Stimulated activated CD4-positive, alpha-beta T cell treated with anti-CD3 and anti-CD28 coated beads, Interleukin-15, amount 100 ng/mL, for 24 hours (primary cell): ENCODE measurements at places on chromosomes 2 and 18.

GRCh38 chr18:56358608-56359280 lies 279.6 kb downstream of the TXNL1 start:
- no peak for DNase-seq

- DNase-seq: peak; percentile 5
Observed at GRCh38 chr2:32564417-32565035, 63.3 kb upstream of the TTC27 start.

- peak; percentile 5 for DNase-seq
Observed at GRCh38 chr18:10230072-10230471, 224.4 kb upstream of the APCDD1 start.

DNA sequence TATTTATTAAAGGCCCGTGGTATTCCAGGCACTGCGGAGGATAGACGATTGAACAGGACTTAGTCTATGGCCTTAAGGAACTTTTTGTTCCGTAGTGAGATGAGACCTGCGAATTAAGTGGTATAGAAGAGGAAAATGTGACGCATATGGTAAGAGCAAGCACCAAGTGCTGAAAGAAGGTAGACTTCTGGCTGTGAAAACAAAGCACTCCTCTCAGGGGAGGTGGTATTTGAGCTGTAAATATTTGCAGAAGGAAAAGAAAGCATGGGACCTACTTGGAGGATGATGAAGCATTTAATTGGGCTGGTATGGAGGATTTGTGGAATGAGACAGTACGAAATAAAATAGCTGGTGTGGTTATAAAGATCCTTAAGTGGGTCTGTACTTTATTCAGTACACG lies 62.5 kb downstream of the GPR39 start:
- no peak for DNase-seq

DNA sequence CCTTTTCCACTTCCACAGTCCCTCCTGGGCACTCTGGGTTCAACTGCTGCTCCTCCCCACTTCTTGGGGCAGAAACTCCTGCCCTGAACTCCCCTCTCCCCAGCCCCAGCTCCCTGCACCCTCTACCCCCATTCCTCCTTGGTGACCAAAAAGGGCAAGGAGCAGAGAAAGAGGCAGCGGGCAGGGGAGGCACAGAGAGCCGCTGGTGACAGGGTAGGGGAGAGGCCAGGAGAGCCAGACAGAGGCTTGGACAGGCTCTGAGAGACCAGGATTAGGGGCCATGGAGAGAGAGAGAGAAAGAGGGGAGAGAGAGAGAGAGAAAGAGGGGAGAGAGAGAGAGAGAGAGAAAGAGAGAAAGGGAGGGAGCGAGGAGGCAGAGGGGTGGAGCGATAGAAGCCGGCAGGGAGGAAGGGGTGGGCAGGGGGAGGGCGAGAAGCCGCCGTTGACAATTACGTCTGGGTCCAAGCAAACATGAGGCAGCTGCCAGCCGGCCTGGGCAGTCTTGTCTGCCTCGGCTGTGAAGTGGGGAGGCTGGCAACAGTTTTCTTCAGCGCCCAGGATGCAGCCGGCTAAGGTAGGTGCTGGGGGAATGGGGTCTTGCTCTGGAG lies at the start of gene KCNIP3:
Gene KCNIP3, plus strand, starts transcription at position 468 of the 608 bp plus-strand sequence. Its CDS starts 92 bp downstream, at position 560.
- no peak for DNase-seq

DNA sequence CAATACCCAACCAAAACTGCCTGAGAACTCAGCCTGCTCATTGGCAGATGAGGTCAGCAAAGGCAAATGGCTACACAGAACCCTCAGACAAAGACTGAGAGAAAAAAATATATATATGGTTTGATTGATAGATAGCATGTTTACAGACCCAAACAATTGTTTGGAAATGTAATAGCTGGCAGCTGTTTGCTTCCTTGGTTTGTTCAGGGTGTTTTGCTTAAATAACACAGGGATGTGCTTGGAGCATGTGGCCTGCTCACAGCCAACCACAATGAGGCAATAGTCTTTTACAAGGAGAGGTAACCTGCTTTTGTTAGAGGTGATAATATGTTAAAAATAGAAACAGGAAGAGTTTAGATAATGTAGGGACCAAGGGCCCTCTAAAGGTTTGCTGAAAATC lies 84.5 kb downstream of the PDK1 start:
- no peak for DNase-seq

- no peak for DNase-seq
Observed at GRCh38 chr2:62698653-62699052, 6.9 kb upstream of the EHBP1 start.

DNA sequence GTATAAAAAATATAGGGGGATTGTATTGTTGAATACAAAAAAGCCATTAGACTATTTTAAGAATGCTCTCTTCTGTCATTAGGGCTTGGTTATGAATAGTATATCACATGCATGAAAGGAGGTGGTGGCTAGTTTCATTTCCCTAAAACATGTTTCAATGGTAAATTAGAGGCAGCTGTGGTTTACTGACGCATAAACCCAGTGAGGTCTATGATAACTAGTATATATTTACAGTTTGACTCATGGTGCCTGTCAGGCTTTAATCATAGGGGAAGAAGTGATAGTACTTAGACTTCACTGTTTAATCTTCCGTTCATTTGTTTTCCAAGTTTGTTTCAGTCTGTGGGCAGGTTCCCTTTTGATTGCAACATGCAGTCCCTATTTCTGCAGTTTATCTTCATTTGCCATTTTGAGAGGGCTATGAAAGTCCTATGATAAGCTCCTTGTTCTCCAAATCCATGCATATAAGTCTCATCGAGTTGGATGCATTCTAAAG lies 55.1 kb upstream of the MAP4K3 start:
- DNase-seq: peak; percentile 46

- DNase-seq: no peak
Observed at GRCh38 chr2:44932079-44932478, 9.4 kb upstream of the SIX3 start.

DNA sequence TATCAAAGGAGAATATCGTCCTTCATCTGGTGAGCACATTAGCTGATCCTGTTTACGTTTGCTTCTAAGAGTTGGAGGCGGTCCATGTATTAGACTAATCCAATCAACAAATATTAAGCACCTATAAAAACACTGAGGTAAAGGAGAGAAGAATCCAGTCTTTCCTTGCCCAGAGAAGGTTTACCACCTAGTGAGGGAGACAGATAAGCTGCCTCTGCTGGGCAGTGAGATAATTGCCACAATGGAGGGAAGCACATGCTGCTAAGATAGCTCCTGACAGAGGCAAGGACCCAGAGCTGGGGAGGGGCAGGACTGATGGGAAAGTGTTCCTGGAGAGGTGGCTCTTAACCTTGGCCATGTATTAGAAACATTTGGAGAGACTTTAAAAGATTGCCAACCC lies 36.7 kb upstream of the ST8SIA5 start:
- DNase-seq: no peak
